Lower leg skin (tissue), 4 donors: ENCODE measurements at places on chromosomes 7 and 10. TPM values are rescaled to one million over a fixed set of nuclear protein-coding genes. Genes with fewer than 3 reads are reported as not detected.

PDK4 gene
- total RNA-seq = 234 TPM

CRYGN gene
- not detected for total RNA-seq

PFKP gene
- total RNA-seq = 54.9 TPM

TCAF2 gene
- total RNA-seq = 6.3 TPM

OR2A5 gene
- total RNA-seq = not detected

NEUROD6 gene
- total RNA-seq = not detected

MORN4 gene
- total RNA-seq = 1.6 TPM

TUBAL3 gene
- total RNA-seq = 0.93 TPM

ASIC3 gene
- total RNA-seq = 2.9 TPM

PRPS1L1 gene
- total RNA-seq = not detected

NEURL1 gene
- not detected for total RNA-seq

NRCAM gene
- total RNA-seq = 1.1 TPM

WEE2 gene
- total RNA-seq = not detected

- DNase-seq = no peak
Observed at GRCh38 chr10:52261362-52261761, 52.7 kb upstream of the DKK1 start.

- no peak for DNase-seq
Observed at GRCh38 chr10:101938305-101939007, 94.9 kb upstream of the KCNIP2 start.

DNA sequence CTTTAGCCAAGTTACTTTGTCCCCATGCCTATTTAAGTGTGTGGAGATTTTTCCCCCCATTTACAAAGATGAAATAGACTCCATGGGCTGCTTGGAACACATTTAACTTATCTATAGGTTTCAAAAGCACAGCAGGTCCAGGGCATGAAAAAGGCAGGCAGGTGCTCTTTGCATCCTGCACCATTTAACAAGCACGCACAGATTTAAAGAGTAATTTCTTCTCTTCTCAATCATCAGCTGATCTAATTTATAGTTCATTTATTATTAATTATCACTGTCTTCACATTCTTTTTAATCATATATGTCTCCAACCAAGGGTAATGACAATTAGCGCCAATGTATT, 156.8 kb downstream of the CACNA2D1 start:
- DNase-seq = no peak

- no peak for DNase-seq
Observed at GRCh38 chr7:118771672-118772071, 547.2 kb downstream of the ANKRD7 start.

DNA sequence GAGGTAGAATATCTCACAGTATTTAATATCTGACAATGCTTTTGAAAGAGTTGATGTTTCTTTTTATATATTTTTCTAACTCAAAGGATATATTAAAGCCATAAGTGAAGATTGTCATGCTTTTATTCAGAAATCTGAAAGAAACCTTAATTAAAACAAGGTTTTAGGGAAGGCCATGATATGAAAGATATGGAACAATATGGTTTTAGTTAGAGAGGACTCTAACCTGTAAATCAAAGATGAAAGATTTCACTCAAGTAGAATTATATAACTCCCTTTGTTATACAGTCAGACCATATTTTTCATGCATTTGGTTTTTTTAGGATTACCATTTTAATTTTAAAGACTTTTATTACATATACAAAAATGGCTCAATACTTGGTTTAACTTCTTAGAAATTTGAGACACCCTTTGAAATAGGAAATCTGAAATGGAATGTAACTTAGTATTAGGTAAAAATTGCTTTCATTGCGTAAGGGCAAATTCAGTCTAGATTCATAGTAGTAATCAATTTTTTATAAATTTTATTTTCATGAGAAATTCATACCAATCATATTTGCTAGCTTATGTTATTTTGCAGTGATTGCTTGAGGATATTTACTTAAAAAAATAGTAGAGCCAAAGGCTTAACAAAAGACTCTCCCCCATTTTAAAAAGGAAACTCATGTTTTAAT, 119.8 kb downstream of the TWIST1 start:
- no peak for DNase-seq

- DNase-seq = no peak
Observed at GRCh38 chr10:34766266-34766600, 48.9 kb downstream of the PARD3 start.

GRCh38 chr7:73811760-73812168, 19.0 kb upstream of the CLDN4 start:
- DNase-seq = peak; percentile 94

DNA sequence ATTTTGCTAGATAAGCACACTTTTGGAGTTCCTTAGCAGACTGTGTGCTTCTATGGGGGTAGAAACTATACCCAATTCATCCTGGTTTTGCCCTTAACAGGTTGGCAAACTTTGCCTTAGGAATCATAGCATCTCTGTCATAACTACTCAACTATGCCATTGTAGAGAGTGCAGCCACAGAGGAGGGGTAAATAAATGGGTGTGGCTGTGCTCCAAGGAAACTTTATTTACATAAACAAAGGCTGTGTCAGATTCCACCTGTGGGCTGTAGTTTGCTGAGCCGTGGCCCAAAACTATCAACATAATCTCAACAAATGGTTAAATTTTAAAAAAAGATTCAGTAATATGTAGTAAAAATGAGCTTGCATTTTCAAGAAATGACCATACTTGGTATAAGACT, 51.6 kb upstream of the LAMB1 start:
- DNase-seq = no peak

DNA sequence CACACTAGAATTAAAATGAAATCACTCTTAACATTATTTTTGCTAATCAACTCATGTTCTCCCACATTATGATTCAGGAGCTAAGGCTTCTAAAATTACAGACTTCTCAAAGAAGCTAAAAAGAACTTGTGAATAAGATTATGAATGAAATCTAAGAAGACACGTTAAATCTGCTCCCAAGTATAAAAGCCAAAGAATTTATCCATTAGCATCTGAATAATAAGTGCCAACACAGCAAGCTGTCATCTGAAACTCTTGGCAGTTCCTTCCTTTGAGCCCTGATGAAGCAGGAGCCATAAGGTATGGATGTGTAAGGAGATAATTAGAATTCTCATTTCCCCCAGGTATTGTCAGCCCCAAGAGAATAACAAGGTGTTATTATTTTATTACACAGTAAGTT, 50.3 kb downstream of the TPK1 start:
- no peak for DNase-seq

GRCh38 chr10:82256275-82256674, 381.3 kb downstream of the NRG3 start:
- DNase-seq = no peak

- no peak for DNase-seq
Observed at GRCh38 chr7:89607792-89608191, 546.5 kb upstream of the STEAP1 start.

DNA sequence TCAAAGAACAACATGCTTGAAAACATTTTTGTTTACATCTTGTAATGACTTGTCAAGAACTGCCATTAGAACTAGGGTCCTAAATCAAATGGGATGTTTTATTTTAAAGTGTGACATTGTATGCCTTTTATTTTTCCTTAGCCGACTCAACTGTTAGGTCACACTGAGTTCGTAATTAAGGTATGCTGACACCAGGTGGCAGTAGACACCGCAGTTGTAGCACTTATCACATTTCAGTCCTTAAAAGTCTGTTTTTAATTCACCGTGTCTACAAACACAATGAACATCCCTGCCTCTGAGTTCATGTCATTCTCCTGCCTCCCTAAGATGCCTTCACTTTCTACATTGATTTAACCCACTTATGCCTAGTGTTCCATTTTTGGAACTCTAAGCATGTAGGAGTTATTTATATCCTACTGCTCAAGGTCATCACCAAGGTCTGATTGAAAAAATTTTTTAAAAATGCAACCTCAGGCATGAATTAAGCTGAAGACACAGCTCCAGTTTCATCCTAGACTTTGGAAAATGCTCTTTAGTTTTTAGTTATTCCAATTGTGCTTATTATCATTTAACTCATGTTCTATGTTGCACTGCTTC, 186.1 kb downstream of the BMPER start:
- no peak for DNase-seq

GRCh38 chr7:54689394-54690049, 69.5 kb downstream of the SEC61G start:
- no peak for DNase-seq

DNA sequence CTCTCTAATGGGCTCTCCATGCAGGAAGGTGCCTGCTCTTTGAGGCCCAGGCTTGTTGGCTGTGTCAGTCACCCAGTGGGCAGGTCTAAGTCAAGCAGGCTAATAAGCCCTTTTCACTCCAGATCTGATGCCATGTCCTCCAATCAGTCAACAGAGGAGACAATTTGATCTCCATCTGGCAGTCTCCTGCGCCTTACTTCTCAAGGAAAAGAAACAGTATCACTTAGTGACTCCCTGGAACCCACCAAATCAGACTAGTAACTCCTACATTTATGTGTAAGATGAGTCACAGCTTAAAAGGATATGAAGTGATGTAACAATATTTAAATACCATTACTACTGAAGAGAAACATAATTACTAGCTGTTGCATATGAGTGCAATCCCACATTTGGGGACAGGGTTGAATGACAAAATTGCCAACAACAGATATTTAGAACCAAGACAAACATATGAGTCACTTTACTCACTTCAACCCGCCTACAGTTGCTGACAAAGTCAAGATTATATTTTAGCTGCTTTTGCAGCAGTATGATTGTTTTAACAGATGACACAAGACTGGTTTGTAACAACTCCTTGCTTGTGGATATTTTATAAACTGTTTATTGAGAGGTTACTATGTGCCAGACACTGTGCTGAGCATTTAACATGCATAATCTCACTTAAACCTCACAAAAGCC, 72.1 kb downstream of the USP6NL start:
- no peak for DNase-seq

GRCh38 chr7:143396625-143397556, 11.8 kb downstream of the EPHA1 start:
- DNase-seq = peak; percentile 84

GRCh38 chr10:71023704-71024283, 135.4 kb upstream of the PCBD1 start:
- no peak for DNase-seq

DNA sequence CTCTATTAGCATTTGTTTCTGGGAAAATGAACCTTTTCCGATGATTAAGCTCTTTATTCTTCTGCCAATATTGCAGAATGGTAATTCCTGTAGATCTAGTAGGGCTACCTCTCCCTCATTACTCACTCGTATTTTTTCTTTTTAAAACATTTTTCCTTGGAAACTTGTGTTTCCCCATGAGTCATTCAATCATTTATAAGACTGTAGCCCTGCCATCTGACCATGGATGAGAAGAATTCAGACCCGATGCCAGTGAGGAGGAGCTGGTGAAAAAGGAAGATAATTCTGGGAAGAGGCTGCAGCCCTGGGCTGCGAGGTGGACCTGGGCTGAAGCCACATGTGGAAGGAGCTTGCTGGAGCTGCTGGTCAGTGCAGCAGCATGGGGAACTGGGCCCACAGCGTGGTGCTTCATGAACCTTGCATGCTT, 242.8 kb downstream of the KLF6 start:
- no peak for DNase-seq

DNA sequence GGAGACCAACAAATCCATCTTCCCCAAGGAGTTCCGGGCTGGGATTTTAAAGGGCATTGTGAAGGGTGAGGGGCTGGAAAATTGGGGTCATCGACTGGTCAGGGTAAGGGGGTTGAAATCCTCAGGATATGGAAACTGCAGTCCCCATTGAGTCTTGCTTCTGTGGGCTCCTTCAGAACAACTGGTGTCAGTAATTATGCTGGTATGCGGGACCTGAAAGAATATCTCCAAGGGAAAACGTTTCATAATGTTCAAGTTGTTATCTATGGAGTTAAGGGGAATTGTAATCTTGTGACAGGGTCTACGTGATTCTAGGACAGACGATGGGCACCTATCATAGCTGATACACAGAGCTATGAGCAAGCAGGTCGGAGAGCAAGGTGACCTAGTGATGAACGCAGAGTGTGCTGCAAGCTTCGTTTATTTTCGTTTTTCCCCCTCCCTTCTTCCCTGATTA, 494 bp upstream of the RHBDD2 start:
- no peak for DNase-seq

GRCh38 chr7:31512166-31512565, 1.7 kb upstream of the ITPRID1 start:
- no peak for DNase-seq

DNA sequence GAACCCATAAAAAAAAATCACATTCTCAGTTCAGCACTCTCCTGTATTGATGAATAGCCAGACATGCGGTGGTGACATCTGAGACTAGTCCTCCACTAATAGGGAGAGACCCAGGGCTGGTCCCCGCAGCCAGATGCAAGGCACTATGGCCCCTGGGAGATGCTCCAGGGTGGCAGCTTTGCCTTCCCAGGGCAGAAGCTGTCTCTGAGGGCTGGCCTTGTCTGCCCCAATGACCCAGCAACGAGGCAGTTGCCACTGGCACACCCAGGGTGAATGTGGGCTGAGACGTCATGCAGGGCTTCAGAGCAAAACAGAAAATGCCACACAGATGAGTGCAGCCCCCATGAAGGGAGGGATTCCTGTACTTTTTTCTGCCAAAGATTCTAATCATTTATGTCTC, 50.1 kb upstream of the GDF10 start:
- no peak for DNase-seq

DNA sequence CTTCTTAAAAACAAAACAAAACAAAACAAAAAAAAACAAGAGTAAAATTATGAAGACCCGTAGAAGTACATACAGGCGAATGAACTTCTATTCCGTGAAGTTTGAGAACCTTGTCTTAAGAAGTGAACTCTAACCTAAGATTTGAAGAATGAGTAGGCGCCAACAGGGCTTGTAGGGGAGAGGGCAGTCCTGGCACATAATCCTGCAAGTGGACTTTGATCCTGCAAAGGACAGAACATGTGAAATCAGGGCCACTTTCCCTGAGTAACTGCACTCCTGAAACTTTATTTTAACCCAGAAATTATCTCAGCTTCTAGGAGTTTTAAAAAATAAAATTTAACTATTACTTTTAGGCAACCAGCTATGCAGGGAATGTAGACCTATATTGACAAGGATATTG, 62.0 kb downstream of the GNAT3 start:
- no peak for DNase-seq
